ENCODE measurements at places on chromosomes 6 and 20.

GRCh38 chr6:4356899-4357659, 221.7 kb upstream of the ECI2 start:
- no peak for DNase-seq

DNA sequence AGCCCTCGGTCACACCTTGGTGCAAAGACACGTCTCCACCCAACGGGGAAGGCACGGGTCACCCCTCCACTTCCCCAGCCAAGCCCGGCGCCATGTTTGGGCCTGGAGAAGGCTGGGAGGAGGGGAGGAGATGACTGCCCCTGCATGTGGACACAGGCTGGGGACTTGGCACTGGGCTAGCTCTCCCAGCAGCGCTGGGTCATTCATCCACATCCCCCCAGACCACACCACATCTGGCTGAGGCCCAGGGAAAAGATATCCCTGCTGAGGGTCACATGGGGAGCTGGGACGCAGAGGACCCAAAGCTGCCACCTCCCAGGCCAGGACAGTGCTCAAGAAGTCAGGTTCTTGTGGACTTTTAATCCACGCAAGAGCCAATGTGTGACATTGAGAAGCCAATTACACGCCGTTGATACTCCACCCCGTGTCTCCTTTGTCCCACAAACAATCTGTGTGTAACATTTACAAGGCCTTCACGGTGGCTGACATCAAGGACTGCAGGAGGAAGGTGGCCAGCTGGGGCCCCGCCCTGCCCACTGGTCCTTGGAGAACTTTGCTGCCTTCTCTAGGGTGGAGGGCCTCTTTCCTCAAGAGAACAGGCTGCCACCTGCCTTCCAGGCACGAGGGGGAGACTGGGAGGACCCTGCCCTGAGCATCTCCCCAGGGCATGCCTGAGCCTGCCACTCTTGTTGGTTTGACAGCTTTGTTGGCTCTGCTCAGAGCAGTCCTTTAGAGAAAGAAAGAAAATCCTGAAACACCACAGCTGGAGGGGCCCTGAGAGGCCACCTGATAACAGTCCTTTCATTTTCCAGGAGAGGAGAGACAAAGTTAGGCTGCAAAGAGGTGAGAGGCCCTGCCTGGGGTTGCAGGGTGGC, 5.3 kb upstream of the IP6K3 start:
- no peak for DNase-seq

- no peak for DNase-seq
These were observed 27.8 kb upstream of the GATA5 start for GRCh38 chr20:62503401-62504178.

DNA sequence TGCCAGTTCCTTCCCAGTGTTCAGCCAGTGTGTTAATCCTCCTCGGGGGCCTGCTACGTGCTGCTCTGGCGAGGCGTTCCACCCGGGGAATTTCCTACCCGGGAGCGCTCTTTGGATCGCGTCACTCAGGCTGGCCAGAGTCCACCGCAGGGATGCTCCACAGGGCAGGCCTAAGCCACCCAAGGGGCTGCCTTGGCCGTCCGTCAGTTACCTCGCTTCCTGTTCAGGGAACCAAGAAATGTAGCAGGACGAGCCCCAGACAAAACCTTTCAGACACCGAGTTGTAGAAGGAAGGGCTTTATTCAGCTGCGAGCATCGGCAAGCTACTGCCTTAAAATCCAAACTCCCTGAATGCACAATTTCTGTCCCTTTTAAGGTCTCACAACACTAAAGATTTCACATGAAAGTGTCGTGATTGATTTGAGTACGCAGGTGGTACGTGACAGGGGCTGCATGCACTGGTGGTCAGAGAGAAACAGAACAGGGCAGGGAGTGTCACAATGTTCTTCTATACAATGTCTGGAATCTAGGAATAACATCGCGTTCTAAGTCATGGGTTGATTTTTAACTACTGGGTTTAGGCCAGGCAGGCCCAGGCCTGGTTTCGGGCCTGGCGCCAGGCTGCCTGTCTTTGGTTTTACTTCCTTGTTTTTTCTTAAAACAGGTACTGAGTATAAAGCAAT, 15.7 kb upstream of the POU5F1 start:
- DNase-seq = no peak

- no peak for DNase-seq
These were observed 116.6 kb downstream of the QRSL1 start for GRCh38 chr6:106745824-106746582.

Measured in T-helper 2 cell (primary cell).